Right atrium auricular region (tissue), 2 donors: ENCODE measurements at places on chromosomes 3 and 15. TPM values are rescaled to one million over a fixed set of nuclear protein-coding genes. Genes with fewer than 3 reads are reported as not detected.

GRCh38 chr15:68676011-68676605 lies 97.3 kb downstream of the CORO2B start:
- no peak for DNase-seq

DNA sequence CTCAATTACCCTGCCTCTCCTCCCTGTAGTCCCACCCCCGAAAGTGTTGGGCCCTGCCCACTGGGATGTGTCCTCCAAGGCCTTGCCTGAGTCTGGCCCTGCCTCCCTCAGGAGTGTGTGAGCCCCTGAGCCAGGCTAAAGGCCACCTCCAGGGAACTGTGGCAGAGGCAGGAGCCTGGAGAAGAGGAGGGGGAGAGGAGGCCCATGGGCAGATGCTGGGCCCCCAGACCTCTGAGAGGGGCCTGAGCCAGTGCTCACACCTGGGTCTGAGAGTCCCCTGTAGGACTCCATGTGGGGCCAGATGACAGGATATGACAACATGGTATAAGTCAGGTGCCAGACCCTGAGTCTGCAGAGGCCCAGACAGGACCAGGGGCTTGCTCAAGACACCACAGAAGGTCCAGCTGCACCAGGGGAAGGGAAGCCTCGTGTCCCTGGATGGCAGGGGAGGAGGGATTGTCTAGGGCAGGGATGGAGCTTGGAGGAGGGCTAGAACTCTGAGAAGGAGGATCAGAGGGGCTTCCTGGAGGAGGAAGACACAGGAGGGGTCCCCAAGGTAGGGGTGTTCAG lies 217.9 kb downstream of the TBC1D2B start:
- DNase-seq: no peak

- no peak for DNase-seq
These were observed 289.1 kb downstream of the TIGIT start for GRCh38 chr3:114582929-114583328.

DNA sequence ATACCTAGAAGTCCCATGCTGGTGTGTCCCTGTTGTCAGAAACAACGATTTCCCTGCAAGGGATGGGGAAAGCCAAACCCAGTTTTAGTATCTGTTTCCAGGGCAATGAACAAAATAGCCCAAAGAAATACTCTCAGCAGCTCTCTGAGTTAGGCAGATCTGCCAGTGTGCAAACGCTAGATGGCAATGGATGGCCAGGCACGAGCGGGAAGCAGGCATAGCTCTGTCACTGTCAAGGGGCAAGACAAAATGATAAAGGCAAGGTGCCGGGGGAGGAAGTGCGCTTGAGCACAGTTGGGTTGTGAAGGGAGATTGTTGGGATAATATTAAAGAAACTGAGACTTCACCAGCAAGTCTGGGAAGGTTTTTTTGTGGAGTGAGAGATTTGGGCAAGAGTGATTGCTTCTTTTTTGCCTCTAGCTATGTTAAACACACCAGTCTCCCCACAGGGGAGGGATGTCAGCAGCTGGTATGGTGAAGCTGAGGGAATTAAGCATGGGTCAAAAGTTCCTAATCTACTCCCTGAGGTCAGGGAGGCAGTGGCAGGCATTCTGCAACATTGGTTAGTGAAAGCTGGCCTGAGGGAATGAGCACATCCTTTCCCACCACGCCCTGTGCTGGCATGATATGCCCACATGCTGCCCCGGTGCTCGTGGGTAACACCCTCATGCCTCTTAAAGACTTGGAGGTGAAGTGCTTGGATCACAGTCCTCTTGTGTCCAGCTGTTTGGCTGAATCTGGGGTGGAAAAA lies 117.5 kb downstream of the PDCD6IP start:
- no peak for DNase-seq

Gene HAPLN3
- total RNA-seq: 3.2 TPM
